Left lung (tissue), 14 donors: ENCODE measurements at places on chromosomes 1 and 21. TPM values are rescaled to one million over a fixed set of nuclear protein-coding genes. Genes with fewer than 3 reads are reported as not detected.

DNA sequence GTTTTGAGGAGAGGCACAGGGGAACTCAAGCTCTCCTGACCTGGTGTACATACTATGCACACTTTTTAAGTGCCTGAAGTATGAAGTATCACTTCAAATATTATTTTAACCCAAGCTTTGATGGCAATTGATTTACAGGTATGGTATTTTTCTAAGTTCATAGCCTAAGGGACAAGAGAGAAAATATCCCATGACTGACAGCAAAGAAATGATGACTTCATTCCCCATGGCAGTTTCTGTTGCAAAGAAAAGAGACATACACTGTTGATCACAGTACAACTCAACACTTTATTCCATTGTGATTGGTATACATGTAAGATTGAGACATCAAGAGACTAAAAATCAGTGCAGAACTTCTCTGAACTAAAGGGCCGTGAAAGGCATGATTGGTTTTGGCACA lies 41.8 kb upstream of the BCL10 start:
- DNase-seq: no peak

GRCh38 chr1:7511381-7511780 lies 259.7 kb upstream of the VAMP3 start:
- no peak for DNase-seq

DNA sequence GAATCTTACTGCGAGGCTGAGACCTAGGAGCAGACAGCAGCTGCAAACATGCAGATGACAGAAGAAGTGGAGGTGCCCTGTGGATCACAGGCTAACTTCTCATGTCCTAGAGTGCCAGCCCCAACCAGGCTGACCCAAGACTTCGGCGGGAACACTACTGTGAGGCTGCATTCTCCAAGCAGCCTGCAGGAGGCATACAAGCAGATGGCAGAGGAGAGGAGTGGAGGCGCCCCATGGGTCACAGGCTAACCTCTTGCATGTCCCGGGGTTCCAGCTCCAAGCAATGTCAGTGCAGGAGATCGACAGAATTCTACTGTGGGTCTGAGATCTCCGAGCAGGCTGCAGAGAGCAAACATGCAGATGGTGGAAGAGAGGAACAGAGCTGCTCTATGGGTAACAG lies 98.1 kb upstream of the ZNF678 start:
- no peak for DNase-seq

The FABP3 gene
- polyA plus RNA-seq: 13.0 TPM

The RNASEL gene
- polyA plus RNA-seq: 10.6 TPM

The ITLN2 gene
- polyA plus RNA-seq: not detected

The TFF2 gene
- not detected for polyA plus RNA-seq
